Mucosa of gallbladder (tissue), 1 donor: ENCODE measurements at places on chromosomes 12 and 14. TPM values are rescaled to one million over a fixed set of nuclear protein-coding genes. Genes with fewer than 3 reads are reported as not detected.
A peak's percentile ranks its signal among the peaks of the same experiment; 100 is the strongest.

ADAM20 gene
- 0.60 TPM for total RNA-seq

CARMIL3 gene
- total RNA-seq: 1.6 TPM

AGAP2 gene
- total RNA-seq: 2.6 TPM

AMN1 gene
- total RNA-seq: 8.9 TPM

CPM gene
- total RNA-seq: 61.5 TPM

CACNA1C gene
- total RNA-seq: 19.3 TPM

PTHLH gene
- 103 TPM for total RNA-seq

TTC7B gene
- total RNA-seq: 31.5 TPM

SMIM41 gene
- 0.46 TPM for total RNA-seq

ACVRL1 gene
- 37.1 TPM for total RNA-seq

DNA sequence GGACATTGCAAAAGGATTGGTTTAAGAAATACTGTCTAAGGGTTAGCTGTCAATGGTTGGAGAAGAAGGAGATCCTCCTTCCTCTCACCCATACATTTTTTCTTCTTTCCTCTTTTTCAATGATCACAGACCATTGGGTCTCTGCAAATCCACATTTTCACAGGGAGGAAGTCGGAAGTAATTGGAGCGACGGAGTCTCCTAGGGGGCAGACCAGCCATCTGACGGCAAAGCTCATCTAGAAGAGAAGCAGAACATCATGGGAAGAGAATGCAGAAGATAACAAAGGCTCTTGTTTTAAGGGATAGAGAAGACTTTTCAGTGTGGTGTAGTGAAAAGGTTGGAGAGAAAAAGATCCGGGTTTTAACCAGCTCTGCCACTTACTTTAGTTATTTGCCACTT lies 14.7 kb downstream of the MFAP5 start:
- DNase-seq: no peak

DNA sequence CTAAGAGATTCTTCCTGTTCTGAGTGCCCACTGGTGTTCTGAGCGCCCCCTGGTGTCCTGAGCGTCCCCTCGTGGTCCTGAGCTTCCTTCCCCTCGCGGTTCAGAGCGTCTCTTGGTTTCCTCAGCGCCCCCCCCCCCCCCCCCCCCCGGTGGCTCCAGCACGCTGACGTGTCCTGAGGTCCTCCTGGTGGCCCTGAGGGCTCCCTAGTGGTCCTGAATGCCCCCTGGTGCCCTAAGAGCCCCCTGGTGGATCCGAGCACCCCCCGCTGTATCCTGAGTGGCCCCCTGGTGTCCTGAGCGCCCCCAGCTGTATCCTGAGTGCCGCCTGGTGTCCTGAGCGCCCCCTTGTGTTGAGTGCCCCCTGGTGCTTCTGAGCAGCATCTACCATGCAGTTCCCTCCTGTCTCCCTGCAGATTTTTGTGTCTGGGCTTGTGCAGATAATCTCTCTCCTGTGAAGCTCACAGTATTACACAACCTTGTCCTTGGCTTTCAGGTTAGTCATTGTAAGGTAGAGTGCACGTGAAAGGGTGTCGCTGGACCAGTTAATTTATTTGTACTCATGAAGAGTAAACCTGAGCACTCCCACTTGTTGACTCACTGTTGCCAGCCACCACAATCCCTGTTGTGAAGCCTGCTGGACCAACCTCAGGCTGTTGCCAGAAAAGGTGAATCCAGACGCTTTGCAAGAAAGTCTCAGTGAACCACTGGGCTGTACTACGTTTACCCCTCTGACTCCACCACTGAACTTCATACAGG lies 1168.4 kb downstream of the TMEM121 start:
- no peak for DNase-seq

GRCh38 chr12:113305281-113305856 lies 29.5 kb downstream of the SLC8B1 start:
- DNase-seq: no peak

DNA sequence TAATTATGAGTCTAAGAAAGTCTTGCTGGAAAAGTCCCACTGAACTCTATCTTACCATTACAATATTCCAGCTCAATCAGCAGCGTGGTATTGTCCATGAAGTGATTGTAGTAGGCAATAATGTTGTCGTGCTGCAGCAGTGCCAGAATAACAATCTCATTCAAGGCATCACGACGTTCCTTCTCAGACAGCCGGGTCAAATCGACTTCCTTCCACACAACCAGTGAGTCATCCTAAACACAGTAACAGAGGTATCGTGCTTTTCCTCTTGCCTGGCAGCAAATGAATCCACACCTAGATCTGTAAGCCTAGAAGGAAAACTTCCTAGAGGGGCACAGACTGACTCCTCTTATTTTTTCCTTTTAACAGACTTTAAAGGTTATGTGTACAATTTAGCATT lies 2.9 kb downstream of the NEK9 start:
- DNase-seq: peak; percentile 69

GRCh38 chr14:64681796-64682710 lies 22.2 kb upstream of the PLEKHG3 start:
- peak; percentile 60 for DNase-seq

- no peak for DNase-seq
Observed at GRCh38 chr12:42607584-42608058, 18.1 kb upstream of the PRICKLE1 start.

- DNase-seq: no peak
Observed at GRCh38 chr12:112938751-112939150, 477 bp downstream of the OAS3 start.

DNA sequence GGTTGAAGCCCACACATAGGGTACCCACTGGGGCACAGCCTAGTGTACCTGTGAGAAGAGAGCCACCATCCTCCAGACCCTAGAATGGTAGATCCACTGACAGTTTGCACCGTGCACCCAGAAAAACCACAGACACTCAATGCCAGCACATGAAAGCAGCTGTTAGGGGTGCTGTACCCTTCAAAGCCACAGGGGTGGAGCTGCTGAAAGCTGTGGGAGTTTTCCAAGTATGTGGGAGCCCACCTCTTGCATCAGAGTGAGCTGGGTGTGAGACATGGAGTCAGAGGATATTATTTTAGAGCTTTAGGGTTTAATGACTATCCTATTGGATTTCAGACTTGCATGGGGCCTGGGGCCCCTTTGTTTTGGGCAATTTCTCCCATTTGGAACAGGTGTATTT lies 30.5 kb downstream of the TSPAN19 start:
- DNase-seq: no peak

DNA sequence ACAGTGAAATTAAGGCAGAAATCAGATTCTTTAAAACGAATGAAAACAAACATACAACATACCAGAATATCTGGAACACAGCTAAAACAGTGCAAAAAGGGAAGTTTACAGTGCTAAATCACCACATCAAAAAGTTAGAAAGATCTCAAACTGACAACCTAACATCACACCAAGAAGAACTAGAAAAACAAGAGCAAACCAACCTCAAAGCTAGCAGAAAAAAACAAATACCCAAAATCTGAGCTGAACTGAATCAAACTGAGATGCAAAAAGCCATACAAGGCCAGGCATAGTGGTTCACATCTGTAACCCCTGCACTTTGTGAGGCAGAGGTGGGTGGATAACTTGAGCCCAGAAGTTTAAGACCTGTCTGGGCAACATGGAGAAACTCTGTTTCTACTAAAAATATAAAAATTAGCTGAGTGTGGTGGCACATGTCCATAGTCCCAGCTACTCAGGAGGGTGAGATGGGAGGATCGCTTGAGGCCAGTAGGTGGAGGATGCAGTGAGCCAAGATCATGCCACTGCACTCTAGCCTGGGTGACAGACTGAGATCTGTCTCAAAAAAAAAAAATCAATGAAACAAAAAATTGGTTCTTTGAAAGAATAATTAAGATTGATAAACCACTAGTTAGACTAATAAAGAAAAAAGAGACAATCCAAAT lies 33.2 kb upstream of the LDHB start:
- DNase-seq: no peak

- DNase-seq: no peak
Observed at GRCh38 chr12:105444653-105445102, 114.2 kb downstream of the C12orf75 start.

GRCh38 chr14:92122351-92122677 lies 545 bp downstream of the CPSF2 start:
- DNase-seq: no peak
